ENCODE measurements at places on chromosomes 11 and 22.

- DNase-seq, result no peak
Measured at GRCh38 chr11:128036556-128037093, 550.7 kb downstream of the ETS1 start.

- no peak for DNase-seq
Measured at GRCh38 chr11:2312232-2313042, 10.6 kb downstream of the TSPAN32 start.

DNA sequence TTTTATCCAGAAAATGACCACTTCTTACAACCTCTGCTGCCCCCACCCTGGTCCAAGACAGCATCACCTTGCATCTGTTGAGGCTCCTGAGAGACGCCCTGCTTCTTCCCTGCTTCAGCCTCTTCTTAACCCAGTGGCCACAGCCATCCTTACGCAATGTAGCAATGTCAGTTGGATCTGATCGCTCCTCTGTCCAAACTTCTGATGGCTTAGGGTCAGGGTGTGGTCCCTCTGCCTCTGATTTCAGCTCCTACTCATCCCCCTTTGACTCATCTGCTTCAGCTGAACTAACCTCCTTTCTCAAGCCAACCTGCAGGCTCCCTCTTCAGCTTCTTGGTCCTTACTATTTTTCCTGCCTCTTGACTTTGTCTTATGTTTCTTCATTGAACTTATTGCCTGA, 280.8 kb downstream of the KIRREL3 start:
- DNase-seq, result no peak

GRCh38 chr11:35511666-35512065, 13.8 kb downstream of the PAMR1 start:
- DNase-seq, result no peak

- no peak for DNase-seq
Measured at GRCh38 chr22:49948116-49948957, 12.2 kb upstream of the PIM3 start.

GRCh38 chr22:43376765-43377547, 33.8 kb upstream of the SCUBE1 start:
- no peak for DNase-seq

DNA sequence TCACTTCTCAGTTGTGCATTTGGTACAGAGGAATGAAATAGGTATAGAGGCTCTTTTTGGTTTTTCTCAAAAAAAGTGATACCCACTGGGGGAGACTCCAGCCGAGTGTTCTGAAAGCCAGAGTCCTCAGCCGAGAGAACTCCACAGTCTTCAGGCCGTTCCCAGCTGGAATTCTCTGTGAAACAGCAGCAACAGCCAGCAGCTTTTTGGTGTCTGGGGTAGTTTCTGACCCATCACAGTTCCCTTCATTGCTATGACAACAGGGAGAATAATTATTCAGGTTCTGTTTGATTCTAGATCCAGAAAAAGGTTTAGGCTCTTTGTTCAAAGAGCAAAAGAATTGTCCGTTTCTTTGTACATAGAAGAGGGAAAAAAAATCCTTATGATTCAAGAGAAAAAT, 84.6 kb downstream of the C22orf31 start:
- no peak for DNase-seq

DNA sequence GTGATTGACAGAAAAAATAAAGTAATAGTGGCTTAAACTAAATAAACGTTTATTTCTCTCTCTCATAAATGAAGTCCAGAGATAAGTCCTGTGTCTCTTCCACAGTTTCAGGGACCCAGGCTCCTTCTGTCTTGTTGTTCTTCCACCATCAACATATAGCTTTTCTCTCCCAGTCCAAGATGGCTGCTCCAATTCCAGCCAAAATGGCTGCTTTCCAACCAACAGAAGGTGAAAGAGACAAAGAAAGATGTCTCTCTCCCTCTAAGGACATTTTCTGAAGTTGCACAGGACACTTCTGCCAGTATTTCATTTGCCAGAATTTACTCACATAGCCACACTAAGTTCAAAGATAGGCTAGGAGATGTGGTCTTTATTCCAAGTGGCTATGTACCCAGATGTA, 9.4 kb upstream of the PLEKHB1 start:
- DNase-seq, result no peak

DNA sequence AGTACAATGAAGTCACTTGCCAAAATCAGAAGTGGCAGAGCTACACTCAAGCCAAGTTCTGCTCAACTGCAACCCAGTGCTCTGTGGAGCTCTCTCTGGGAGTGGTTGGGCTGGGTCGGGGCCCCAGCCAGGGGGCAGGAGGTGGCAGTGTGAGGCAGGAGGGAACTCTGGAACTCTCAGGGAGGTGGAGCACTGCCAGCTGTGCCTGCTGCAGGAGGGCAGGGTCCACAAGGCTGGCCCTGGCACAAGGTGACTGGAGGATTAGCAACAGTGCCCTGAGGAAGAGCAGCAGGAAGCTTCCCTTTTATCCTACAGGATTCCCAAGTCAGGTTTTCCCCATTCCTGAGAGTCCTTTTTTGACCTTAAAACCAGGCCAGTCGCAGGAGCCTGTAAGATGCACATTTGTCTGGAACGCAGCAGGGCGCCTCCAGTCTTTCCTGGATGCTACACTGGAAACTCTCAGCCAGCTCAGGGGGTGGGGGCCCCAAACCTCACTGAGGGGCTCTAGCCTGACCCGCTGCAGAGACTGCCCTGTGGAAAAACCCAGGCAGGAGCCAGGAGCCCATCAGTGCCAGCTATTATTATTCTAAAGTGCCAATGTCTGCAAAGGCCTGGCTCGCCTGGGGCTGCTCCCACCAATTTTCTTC, 31.8 kb downstream of the DKK3 start:
- DNase-seq, result no peak

DNA sequence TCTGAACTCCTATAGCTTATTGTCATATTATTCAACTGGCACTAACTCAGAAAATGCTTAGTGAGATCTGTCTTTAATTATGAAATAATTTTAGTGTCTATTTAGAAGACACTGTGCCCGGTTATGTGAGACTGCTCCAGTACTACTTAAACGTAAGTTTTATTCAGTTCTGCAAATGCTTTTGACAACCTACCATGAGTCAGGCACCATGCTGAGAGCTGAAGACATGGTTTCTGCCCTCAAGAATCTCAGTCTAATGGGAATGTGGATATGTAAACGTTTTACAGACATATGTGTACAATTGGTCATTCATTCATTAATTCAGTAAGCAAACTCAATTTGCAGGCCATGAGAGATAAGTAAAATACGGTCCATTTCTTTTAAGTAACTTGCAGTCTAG, 40.0 kb downstream of the DCUN1D5 start:
- no peak for DNase-seq

DNA sequence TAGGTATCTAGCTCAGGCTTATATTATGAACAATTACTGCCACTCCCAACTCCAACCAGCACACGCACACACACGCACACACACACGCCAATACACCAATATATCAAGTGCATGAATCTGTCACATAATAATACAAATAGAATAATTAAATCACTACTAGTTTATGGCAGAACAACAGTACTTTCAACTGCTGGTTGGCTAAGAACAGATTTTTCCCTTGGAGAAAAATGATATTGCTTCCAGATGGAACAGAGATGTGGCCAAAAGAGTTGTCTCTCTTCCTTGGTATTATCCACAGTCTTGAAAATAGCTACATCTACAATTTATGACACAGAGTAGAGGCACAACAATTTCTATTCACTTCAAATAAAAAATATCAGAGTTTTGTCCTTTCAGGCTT, 538.3 kb upstream of the FAT3 start:
- DNase-seq, result no peak

- no peak for DNase-seq
Measured at GRCh38 chr11:110169738-110170137, 76.5 kb downstream of the ZC3H12C start.

Measured in activated naive CD4-positive, alpha-beta T cell treated with anti-CD3 and anti-CD28 coated beads, Interleukin-2, amount 50 U/mL, for 16 hours (primary cell).